ENCODE measurements at places on chromosomes 7 and 10.

DNA sequence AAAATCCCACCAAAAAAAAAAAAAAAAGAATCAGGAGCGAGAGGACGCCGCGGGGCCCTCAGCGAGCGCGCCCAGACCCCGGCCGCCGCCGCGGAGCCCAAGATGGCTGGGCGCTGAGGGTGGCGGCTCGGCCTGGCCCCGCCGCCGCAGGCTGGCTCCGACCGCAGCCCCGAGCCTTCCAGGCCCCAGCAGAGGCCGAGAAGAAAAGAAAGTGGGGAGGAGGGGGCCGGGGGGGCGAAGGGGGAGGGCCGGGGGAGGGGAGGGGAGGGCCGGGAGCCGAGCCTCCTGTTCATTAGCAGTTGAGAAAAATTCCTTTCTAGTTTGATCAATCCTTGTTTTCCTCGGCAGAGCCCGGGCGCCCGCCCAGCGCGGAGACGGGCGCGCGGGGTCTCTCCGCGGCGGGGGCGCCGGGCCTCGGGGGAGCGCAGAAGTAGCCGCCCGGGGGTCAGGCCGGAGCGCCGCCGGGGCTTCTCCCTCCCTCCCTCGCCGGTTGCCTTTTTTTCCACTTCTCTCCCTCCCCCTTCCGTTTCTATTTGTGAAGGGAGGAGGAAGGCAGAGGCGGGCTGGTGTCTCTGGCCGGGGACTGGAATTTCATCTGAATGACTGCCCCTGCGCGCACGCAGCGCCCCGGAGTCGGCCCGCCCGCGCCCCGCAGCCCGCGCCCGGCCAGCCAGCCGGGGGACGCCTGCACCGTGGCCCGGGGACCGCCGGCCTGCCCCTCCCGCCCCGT lies 778 bp upstream of the TRIM8 start:
- peak; percentile 76 for DNase-seq

DNA sequence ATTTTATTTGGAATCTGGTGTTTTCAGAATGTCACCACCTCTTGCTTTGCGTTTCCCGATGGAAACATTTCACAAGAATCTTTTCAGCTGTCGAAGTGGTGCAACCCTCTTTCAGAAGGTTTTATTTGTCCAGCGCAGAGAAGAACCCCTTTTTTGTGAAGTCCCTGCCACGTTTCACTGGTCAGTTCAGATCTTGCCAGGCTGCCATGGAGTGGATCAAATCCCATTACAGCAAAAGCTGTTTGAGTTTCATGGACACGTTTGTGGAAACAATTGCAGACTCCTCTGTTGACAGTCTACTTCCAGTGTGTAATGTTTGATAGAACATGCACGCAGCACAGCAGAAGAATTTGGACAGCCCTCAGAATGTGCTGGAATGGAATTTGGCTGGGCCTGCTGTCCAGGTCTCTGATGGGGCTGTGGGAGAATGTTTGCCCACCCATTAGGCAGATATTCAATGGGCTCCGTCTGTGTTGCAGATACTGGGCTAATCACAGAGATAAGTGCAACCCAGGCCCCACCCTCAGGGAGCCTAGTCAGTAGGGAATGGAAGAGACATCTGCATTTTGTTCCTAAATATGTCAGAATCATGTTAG lies 143.2 kb downstream of the GRK5 start:
- peak; percentile 41 for DNase-seq

GRCh38 chr7:99560834-99561736 lies 2.6 kb downstream of the ZNF655 start:
- no peak for DNase-seq

DNA sequence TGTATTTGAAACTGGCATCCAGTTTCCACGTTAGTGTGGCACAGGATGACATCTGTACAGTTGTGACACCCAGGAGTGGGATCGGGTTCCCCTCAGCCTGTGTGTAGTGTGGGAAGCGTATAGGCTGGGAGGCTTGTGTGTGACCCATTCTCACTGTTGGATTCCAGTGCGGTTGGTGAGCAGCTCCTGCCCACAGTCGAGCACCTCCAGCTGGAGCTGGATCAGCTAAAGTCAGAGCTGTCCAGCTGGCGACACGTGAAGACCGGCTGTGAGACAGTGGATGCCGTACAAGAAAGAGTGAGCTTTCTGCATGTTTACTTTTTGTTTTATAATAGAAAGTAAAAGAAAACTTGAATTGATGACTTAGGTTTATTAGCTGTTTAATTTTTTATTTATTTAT lies 18.7 kb upstream of the GET4 start:
- no peak for DNase-seq

DNA sequence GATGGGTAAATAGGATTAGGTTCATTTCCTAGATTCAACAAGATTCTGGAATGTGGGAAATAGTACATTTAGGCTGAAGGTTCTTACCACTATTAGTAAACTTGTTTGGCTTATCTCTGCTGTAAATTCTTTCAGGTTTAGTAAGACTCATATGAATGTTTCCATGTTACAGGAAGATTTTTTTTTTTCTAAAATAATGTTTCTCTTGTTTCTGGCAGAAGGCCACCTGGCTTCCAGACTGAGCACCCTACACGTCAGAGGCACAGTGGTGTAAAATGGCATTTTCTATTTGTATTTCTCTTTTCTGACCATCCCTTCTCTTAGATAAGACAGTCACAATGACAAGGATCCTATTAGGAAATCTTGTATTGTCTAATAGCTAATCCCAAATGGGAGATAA lies 22.7 kb upstream of the AASS start:
- DNase-seq: peak; percentile 87

DNA sequence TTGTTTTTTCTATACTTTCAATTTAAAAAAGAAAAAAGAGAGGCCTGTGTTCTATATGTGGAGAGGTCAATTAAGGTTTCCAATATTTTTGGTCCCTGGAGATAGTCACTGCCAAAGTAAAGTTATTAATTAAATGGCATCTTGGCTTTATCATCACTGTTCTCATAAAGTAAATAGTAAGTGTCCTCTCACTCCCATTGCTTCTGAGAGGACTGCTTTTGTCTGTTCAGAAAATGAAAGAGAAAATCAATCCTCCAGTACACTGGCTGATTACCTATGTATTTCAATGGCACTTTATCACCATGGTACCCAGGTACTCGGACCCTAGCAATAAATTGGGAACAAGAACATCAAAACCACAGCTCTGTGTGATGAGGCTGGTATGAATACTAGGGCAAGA lies 94.0 kb downstream of the RNLS start:
- DNase-seq: no peak

DNA sequence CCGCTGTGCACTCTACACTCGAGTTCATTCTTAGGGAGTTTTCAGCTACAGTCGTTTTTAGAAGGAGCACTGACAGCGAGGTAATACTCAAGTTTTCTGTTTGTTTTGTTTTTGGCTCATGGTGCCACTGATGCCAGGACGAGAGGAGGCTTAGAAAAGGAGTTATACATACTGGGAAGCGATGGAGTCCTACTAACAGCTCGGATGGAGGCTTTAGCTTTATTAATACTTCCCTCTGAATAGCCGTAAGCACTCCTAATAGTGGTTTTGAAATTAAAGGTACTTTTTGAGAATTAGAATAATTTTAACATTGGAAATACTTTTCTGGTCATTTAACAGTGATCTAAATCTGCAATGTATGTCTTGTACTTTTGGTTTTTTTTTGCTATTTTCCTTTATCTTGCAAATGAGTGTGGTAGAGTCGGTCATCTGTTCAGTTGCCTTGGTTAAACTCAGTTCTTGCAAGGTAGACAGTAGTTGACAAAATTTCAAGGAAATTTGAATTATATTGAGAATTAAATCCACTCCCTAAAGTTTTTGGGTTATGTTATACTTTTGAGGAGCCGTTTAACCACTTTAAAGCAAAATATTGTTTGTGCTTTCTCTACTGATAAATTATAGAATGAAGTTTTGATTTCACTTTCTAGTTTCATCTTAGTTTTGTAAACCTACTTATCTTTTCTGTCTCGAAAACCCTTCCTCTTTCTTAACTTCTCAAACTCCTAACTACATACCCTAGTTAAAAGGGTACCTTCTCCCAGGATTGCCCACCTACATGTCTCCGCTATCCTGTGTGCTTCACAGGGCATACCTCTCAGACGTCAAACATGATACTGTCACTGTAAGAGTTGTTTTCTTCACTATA lies 1.5 kb downstream of the HBP1 start:
- DNase-seq: no peak

- no peak for DNase-seq
These were observed 75.0 kb upstream of the TES start for GRCh38 chr7:116135306-116135705.

DNA sequence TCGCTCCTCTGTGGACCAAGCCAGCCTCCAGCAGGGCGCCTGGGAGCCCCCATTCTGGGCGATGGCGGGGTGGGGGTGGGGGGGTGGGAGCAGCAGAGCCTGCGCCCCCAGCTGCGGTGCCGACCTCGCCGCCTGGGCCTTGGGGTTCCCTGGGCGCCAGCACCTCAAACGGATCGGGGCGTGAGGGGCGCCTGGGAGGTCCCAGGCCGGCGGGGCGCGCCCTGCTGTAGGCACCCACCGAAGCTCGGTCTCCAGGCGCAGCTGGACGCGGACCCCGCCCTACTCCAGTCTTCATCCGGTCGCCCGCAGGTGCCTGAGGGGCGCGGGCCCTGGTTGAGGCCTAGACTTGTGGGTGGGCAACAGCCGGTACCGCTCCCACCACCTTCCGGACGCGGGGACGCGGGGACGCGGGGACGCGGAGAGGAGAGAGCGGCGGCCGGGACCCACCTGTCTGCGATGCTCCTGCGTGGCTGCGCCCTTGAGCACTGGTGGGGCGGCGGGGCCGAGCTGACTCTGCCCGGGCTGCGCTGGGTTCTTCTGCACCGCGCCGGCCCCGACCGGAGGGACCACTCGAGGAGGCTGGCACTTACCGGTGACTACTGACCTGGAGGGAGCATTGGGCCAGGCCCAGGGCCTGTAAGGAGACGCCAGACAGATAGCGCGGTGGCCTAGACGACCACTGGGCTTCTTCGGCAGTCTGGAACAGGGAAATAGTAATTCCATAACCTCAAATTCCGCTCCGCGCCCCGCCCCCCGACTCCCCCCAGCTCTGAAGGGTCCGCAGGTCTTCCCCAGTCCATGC lies 5.5 kb upstream of the KCP start:
- no peak for DNase-seq

DNA sequence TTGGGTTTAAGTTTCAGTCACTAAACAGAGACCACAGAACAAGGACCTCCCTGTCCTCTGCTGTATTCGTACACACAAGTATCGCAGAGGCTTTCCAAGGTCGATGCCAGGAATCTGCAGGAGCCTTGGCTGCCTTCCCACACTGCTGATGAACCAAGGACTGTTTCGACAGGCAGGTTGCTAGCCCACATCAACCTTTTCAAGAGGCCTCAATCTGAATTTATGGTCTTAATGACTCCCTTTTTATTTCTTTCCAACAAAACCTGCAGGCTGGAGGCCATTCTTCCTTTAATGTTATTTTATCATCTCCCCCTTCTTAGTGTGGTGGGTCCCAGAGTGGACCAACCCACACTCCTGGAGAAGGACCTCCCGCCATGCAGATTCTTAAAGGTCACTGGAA lies 45.6 kb downstream of the JCAD start:
- DNase-seq: peak; percentile 73

- DNase-seq: no peak
These were observed 11.5 kb downstream of the TMEM60 start for GRCh38 chr7:77786741-77787140.

DNA sequence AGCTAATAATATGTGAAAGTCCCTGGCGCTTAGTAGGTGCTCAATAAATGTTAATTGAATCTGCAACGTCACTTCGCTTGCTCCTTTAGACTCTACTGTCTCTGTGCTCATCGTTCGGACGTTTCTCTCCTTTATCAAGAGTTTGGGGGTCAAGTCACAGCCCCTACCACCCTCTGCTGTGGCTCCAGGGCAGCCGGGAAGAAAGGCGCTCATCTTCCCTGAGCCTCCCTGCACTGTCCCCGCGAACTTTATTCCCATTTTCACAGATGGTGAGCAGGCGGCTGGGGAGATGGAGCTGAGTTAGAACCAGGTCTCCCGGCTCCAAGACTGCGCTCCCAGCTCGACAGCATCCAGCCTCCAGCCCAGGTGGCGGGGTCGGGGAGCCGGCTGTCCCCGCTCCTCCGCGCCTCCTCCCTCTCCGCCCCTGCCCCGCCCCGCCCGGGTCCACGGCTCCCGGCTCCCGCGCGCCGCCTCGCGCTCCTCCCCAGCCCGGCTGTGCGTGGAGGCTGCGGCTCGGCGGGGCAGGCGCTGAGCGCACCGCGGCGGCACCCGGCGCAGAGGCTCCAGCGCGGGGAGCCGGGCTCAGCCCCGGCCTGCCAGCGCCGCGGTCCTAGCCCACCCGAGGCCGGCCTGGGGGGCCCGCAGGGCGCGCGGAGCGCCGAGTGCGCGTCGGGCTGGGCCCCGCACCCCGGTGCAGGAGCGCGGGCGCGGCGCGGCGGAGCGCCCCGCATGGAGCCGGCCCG lies at the start of gene CLEC2L:
Gene CLEC2L (plus strand): TSS at position 487 of the 743 bp plus-strand sequence. CDS start 243 bp downstream, at position 730.
- DNase-seq: no peak

DNA sequence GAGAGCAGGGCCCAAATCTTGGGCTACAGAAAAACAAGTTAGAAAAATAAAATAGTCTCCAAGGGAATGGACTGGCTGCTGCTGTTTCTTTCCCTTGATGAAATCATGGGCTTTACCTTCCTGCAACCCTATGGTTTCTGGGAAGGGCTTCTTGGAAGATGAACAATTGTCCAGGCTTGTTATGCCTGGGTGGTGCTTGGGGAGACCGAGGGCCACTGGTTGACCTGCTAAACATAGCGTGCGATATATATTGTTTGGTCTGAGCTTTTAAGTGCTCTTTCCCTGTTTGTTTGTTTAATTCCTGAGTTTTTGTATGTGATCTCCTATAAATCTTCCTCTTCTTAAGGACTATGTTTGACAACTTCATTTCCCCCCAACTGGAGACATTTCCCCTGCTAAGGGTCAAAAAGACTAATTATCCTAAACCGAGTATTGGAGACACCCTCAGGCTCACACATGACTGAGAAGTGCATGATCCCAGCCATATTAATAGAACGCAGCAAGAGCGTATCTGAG lies 37.9 kb downstream of the SLC25A28 start:
- DNase-seq: no peak

- peak; percentile 37 for DNase-seq
These were observed 6.0 kb downstream of the EGFR start for GRCh38 chr7:55024776-55025175.

DNA sequence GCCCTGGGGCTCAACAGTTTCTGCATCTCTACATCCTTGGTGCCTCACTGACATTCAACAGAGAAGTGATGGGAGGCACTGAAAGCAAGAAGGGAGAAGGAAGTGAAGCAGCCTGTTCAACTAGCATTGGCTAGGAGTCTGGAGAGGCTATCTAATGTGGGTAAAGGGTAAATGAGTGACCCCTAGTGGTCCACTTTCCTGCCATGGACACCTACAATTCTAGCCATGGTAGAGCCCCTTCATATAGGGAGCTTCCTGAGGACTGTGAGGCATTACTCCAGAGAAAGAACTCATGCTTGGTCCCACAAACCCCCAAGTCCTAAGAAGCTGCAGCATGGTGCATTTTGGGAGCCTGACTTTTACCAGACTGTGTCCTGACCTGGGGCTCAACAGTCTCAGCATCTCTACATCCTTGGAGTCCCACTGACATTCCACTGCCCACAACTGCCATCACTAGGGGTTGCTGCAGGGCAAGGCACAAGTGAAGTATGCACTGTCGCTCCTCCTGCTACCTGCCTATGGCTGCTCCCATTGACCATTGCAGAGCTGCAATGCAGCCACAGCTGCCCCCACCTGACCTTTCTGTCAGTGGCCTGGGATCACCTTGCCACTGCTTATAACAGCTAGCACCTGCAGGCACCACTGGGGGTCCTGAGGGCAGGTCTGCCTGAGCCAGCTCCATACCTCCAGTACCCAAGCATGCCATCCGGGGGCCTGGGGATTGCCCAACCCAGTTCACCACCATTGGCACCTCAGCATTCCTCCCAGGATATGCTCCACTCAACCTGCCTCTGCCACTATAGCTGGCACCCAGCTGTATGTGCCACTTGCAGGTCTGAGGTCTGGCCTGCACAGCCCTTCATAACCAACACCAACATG lies 44.1 kb upstream of the CDK6 start:
- DNase-seq: peak; percentile 66
